ENCODE measurements at places on chromosomes 12 and 14. TPM values are rescaled to one million over a fixed set of nuclear protein-coding genes. Genes with fewer than 3 reads are reported as not detected.

- no peak for DNase-seq
Observed at GRCh38 chr12:92784797-92785562, 82.2 kb downstream of the PLEKHG7 start.

DNA sequence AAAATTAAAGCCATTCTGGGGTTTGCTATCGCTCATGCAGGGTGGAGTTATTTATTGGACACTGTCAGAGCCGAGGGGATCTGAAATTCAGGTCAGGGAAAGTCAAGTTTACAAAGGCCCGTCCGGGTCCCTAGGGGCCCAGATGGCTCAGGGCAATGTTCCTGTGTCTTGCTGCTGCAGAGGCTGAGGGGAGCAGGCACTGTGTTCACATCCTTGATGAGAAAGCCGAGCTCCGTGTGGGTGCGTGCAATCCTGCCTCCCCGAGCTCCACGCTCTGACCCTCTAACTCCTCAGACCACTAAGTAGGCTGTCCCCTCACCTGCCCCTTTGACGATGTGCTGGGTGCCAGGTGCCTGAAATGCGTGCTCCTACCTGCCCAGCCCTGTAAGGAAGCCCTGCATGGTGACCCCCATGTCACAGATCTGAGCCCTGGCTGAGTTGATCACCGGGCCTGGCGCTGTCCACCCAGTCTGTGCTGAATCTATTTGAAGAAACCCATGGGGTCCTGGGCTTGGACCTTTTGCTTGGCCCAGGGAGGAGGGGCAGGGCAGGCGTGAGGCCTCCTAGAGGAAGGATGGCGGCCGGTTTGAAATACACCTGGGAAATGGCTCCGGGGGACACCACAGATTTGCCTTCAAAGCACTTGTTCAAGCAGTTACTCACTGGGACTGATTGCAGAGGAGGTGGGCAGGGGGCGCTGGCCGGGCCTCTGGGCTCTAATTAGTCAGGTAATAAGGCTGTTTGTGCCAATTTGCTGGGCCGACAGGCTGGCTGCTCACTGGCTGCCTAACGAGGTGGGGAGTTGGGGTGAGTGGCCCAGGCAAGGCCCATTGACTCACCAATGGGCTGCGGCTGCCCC, 204.3 kb downstream of the KIF26A start:
- DNase-seq: no peak

DNA sequence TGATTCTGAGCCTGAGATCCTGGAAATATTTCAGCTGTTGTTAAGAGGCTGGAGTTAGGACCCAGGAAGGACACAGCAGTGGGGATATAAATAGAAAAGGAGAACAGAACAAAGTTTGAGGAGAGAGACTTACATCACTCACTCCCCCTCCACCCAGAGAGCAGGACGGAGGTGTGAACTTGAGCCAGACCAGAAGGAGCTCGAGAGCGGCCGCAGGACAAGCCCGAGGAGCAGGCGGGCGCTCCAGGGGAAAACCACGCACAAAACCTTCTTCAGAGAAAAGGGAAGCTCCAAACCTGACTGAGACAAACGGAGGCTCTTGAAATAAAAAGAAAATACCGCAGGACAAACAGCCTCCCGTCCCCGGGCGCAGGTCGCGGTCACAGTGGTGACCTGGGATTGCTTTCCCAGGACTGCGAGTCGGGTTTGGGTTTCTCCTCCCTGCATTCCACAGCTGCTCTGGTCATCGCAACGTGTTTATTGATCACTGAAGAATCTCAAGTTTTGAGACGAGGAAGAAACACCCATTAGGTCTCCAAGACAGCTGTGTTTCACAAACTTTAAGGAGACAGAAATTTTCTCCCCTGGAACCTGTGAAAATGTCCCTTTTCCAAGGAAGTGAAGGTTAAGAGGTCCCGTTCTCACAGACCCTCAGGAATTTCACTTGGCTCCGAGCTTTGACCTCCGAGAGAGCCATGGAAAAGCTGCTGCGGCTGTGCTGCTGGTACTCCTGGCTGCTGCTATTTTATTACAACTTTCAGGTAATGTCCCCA, at the start of gene ADGRD1:
Gene ADGRD1, plus strand, starts transcription at position 137 of the 773 bp plus-strand sequence. Its CDS starts 559 bp downstream, at position 696.
- no peak for DNase-seq

PAH gene
- 0.71 TPM for total RNA-seq

DNA sequence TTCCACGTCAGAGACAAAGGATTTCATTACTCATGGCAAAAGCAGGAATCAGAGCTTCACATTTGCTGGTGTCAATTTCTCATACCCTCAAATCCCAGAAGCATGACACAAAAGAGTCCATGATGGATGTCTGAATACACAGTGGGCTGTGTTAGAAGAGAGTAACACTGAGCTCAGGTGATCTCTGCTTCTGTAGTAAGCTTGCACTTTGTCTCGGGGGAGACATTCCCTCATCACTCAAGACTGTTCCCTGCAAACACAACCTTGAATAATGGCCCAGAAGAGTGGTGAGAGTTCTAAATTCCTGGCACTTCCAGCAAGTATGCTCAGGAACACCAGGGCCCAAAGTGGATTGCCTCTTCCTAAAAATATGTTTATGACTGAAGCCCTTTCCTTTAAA, 1787.2 kb upstream of the SEL1L start:
- DNase-seq: no peak
